ENCODE measurements at places on chromosomes 3 and 15.
A peak's percentile ranks its signal among the peaks of the same experiment; 100 is the strongest.

GRCh38 chr3:11045536-11045935 lies 53.0 kb downstream of the SLC6A1 start:
- DNase-seq = no peak

- no peak for DNase-seq
Observed at GRCh38 chr15:93570527-93570926, 481.5 kb upstream of the RGMA start.

DNA sequence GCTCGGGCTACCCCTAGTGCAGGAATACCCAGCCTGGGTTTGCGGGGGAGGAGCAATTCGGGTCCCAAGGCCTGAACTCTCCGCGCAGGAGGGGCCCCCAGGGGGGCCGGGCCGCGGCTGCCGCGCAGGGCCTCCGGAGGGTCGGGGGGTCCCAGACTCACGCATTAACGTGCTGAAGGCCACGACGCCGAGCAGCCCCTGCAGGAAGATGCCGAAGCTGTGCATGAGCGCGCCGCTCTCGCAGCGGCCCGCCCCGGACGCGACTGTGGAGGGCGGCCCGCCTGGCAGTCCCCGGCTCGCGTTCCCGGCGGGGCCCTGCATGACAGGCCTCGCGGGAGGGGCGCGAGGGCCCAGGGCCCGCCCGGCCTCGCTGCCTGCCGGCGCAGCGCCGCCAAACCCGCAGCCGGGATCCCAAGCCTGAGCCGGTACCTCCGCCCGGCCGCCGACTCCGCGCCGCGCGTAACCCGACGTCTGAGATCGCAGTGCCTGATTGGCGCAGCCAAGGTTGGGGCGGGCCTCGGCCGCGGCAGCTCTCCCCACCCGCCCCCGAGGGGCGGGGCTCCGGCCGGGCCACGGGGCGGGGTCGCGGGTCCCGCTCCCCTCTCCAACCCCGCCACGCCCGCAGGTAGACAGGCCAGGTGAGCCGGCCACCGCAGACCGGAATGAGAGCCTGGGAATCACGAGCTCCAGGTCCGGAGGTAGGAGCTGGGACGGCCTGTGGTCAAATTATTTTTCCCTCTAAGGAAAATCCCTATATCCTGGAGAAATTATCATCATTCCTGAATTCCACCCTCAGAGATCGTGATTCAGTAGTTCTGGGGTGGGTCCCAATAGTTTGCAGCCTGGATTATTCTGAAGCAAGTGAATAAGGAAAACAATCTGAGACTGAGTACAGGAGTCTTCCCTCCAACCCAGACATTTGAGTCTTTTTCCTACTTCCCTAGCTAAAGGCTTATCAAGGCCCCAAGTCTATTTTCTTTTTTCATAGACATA lies at the start of gene STIMATE:
TSS of gene STIMATE (minus strand) at position 419 of the 993 bp plus-strand sequence. CDS start at position 321, 98 bp downstream.
- DNase-seq = no peak

- DNase-seq = no peak
Observed at GRCh38 chr15:88995449-88995848, 82.3 kb upstream of the MFGE8 start.

DNA sequence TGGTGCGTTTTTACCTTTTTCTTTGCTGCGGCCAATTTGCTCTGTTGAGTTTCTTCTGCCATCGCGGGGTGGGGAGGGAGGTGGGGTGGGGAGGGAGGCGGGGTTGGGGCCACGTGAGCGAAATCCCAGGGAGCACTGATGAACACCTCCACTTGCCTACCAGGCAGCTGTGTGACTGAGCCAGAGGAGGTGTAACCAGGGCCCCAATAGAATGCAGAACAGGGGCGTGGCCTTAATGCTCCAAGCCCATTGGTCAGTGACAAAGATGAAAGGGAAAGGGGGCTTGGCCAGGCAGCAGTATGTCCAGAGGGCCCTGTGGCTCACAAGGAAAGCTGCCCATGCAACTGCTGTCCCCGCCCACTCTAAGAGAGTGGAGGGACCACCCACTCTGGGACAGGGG lies 21.4 kb upstream of the OR4F6 start:
- DNase-seq = no peak

- DNase-seq = no peak
Observed at GRCh38 chr3:153142961-153143360, 19.1 kb upstream of the RAP2B start.

- DNase-seq = peak; percentile 31
Observed at GRCh38 chr15:94972314-94972713, 741.0 kb downstream of the MCTP2 start.

- no peak for DNase-seq
Observed at GRCh38 chr3:76410762-76411281, 625.5 kb upstream of the ZNF717 start.

DNA sequence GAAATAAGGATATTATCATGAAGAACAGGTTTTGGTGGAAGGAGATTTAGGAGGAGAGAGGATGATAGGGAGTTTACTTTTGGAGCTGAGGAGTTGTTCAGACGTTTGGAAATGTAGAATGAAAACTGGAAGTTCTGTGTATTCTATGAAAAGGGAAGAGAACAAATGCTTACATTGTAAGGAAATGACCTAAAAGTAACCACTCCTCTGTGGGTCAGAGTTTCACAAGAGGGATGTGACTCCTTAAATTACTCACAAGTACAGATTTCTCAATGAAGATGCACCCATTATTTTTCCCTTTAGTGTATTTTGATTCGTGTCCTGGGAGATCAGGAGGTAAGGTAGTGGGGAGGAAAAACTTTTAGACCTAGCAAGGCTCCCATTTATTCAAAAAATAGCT lies 4.0 kb downstream of the RNF13 start:
- DNase-seq = peak; percentile 18

- DNase-seq = no peak
Observed at GRCh38 chr3:38984110-38984509, 67.6 kb downstream of the SCN11A start.

DNA sequence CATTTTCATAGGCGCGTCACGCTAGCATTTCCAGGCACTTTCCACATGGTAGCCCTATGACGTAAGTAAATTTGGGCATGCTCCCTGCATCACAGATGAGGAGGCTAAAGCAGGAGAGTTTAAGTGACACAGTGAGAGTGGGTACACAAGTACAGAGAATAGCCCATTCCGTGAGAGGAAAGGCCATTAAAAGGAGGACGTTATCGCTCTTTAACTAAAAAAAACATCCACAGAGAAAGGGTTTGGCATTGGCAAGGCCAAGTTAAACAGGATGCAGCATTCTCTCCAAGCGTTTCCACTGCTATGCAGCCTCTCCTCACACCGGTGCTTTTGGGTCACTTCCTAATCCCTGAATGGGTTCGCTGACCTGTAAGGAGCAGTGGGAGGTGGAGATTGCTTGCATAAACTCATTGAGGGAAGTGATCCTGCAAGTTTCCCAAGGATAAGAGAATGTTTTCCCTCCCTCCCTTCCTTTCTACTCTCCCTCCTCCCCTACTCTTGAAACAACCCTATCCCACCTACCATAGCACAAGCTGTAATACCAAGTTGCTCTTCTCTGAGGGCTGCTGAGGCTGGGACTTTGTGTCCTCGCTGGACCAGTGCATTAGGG lies 147.7 kb downstream of the VGLL4 start:
- peak; percentile 68 for DNase-seq

GRCh38 chr3:182121401-182121800 lies 409.7 kb downstream of the SOX2 start:
- no peak for DNase-seq

GRCh38 chr3:36988356-36988755 lies 4.6 kb downstream of the EPM2AIP1 start:
- DNase-seq = no peak

DNA sequence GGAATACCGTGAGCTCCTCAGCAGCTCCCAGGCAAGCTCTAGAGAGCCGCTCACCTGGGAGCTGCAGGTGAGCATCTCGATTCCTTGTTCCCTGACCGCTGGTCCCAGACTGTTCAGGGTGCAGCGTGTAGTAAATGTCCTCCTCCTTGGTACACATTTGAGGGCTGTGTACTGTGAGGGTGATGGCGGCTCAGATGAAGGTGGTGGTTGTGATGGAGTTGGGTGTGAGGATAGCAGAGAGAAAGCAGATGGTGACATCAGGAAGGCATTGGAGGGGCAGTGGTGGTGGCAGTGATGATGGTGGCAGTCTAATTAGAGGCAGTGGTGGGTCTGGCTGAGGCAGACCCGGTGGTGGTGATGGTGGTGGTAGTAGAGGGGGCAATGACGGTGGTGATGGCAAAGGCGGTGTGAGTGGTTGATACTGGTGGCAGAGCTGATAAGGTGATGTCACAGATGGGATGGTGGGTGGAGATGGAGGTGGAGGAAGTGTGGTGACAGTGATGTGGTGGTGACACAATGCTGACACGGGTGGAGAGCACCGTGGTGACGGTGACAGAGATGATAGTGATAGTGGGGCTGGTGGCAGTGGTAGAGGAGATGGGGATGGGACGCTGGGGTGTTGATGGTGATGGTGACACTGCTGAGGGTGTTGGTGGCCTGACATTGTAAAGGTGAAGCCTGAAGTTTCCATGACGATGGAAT lies at the start of gene DNAJB8:
TSS of gene DNAJB8 (minus strand) at position 51 of the 702 bp plus-strand sequence. CDS start 3,645 bp downstream, outside the sequence.
- DNase-seq = no peak

GRCh38 chr15:62841891-62842559 lies 200.5 kb upstream of the TPM1 start:
- no peak for DNase-seq

GRCh38 chr3:177992993-177993970 lies 543.0 kb upstream of the KCNMB2 start:
- DNase-seq = no peak

DNA sequence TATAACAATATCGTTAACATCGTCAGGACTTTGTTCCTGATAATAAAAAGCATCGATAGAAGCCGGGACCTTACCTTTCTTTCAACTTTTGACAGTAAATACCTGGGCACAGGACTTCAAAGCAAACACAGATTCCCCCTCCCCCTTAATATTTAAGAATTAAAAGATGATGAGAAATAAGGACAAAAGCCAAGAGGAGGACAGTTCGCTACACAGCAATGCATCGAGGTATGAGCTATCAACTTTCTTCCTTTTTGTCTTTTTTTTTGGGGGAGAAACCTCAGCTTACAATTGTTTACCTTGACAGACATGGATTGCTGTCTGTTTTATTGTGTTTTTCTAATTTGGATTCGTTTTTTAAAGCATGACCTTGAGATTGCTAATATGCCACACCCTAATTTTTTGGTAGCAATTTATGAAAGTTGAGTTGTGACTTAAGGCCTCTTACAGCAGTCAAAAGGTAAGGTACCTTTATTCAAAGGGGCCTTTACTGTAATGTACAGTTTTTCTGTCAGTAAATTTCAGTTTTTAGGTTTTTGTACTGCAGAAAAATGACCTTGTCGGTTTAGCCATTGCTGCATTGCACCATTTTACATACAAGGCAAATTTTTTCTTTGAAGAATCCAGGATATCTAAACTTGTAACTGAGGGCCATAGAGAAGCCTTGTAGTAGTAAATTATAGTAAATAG lies 1.1 kb downstream of the CHD2 start:
- DNase-seq = no peak

DNA sequence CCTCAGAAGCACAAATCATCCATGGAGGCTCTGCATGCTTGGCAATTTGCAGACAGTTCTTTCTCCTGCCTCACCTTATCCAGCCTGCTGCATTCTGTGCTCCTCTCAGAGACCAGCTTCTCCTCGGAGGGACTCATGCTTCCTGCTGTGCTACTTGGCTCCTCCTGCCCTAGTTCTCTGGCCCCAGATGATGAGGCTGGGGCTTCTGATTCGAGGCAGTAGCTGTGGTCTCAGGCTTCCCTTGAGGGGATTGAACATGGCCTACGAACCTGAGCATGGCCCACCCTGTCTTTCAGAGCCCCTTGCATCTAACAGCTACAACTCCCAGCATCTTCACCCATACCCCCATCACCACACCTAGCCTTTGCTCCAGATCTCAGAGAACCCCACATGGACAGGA lies 6.7 kb downstream of the VIPR1 start:
- no peak for DNase-seq

DNA sequence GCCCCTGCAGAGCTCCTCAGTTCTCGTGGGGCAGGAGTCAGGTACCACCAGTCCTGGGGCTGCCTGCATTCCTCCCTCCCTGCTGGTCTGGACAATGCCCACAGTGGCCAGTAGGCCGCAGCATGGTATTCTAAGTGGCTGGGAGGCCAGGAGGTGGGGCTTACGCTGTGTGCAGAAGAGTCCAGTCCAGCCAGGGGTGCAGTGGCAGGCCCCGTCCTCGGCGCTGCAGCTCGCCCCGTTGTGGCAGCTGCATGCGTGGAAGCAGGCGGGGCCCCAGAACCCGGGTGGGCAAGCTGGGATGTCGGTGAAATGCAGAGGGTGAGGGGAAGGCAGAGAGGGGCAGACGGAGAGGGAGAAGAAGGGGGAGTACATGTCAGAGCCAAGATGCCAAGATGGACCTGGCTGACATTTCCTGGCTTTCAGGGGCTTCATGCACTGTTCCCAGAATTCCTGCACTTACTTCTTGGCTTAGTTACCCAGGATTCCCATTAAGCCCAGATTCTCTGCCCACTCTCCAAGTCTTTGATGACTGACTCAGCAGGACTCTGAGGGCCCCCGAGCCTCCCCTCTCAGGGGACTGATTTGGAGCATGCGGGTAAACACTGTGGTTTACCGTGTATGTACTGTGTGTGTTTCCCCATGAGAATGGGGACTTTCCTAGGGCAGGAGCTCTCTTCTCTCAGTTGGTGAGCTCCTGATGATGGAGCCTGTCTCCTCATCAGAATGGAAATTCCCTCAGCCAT lies 47.5 kb downstream of the RAB11A start:
- DNase-seq = no peak

GRCh38 chr3:186189492-186189891 lies 80.6 kb upstream of the ETV5 start:
- no peak for DNase-seq

- DNase-seq = no peak
Observed at GRCh38 chr3:13346481-13347389, 73.4 kb downstream of the NUP210 start.

- no peak for DNase-seq
Observed at GRCh38 chr15:56034514-56034913, 41.1 kb upstream of the NEDD4 start.

DNA sequence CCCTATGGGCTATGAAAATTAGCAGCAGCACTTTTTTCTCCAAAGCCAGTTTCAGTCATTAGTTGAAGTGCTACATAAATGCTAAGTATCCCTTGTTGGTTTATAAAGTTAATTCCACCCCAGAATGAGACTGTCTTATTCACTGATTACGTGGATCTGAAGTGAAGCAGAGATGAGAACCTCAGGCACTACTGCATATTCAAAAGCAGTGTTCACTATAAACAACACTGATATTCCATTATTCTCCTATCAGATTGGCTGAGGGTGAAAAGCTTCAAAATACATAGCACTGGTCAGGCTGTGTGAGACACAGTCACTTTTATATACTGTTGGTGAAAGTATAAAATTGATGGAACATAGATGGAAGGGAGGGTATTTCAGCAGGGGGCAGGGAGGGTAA lies 395.7 kb upstream of the RARB start:
- no peak for DNase-seq
